NCI-H1417 treated with DMSO at 0.1 percent for 48 hours (cell line): ENCODE measurements at places on chromosomes 7 and 10.

DNA sequence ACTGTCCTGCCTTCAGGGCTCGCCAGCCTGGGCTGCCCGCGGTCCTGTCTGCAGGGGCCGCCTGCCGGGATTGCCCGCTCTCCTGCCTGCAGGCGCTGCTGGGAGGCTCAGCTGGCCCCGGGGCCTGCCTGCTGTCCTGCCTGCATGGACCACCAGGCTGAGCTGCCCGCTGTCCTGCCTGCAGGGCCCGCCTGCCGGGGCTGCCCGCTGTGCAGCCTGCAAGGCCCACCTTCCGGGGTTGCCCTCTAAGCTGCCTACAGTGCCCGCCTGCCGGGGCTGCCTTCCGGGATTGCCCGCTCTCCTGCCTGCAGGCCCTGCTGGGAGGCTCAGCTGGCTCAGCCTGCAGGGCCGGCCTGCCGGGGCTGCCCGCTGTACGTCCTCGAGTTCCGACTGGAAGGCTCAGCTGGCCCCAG, 164.4 kb downstream of the GLRX3 start:
- DNase-seq = no peak

- DNase-seq = no peak
These were observed 128.1 kb upstream of the UNC5B start for GRCh38 chr10:71084061-71084817.

DNA sequence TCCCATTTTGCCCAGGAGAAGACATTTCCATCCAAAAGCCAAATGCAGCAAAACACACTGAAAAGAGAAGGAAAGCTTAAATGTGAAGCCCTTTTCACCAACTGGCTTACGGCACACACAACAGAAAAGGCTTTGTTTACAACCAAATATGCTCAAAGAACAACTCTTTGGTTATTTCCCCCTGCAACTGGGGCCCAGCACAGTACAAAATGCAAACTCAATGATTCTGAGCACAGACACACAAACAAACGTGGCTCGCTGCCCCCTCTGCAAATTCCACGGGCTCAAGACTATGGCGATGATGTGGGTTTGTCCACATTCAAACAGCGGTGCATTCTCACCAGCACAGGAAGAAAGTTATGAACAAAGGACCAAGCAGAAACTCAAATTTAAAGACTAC, 5.3 kb downstream of the CPXM2 start:
- no peak for DNase-seq

DNA sequence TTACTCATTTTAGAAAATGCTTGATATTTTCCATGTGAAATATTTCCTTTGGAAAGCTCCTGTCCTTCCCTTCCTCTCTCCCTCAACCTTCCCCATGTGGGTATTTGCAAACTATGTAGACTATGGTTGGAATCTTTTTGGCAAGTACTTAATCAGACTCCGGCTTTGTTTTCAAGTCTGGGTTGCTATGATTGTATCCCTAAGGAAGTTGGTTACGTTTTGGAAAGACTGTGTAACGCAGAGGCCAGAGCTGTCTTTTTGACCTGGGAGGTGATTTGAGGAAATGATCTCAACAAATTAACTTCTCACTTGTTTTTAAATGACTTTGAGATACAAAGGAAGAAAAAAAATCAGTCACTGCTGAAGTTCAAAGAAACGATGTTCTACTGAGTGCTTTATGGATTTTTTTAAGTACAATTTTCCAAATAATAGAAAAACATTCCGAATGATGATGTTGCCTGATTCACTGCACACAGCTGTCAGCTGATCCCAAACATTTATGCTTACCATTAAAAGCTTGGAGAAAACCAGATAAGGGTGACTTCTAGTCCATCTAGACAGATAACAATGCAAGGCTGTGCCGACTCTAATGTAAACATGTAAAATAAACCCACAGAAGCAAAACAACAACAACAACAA, 145.5 kb upstream of the CELF2 start:
- DNase-seq = no peak

- no peak for DNase-seq
These were observed 70.7 kb upstream of the NPY start for GRCh38 chr7:24213311-24213710.

DNA sequence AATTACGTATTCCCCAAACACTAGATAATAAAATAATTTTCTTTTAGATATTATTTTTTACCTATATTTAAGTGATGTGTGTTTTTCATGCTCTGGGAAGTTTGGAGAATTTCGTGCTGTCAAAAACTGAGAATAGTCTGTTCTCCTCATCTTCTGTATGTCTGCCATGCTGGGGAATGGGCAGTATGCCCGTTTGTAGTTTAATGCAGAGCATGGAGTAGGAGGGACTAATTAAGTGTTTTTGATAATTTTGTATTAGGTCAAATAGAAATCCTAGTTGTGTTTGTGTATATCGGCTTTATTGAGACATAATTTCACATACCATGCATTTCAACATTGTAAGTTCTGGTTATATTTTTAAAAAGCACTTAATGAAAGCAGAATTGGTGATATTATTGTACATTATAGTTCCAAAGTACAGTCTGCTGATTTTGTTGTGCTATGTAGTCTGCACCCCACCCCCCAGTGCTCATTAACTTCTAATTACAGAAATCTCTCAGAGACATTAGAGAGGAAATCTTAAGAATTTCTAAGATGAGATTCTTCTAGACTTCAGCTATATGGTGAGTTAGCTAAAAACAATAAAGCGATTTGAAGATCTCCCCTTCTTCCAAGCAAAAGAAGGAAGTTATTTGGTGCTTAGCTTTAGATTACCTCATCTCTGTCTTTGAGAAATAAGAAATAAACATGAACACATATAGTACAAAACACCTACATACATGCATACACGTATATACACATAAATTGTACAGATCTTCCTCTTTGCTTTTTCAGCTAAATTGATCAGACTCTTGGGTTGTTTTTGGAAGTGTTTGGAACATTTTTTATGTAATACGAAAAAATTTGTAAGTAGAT, 22.2 kb downstream of the ZRANB1 start:
- no peak for DNase-seq

GRCh38 chr10:127399668-127400067, 149.4 kb upstream of the NPS start:
- no peak for DNase-seq

DNA sequence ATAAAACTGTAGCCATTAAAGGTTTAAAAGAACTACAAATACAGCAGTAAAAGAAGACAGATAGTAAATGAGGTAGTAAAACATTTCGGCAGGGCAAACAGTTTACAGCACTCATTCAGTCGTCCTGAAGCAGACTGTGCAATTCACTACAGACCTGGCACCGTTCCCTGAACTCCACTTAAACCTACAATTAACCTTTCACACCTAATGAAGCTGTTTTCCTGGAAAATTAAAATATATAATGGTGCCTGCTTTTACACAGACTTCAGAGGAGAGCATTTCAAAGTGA, 335.3 kb downstream of the GFRA1 start:
- peak; percentile 33 for DNase-seq

GRCh38 chr10:122116331-122116730, 127.4 kb downstream of the TACC2 start:
- no peak for DNase-seq

DNA sequence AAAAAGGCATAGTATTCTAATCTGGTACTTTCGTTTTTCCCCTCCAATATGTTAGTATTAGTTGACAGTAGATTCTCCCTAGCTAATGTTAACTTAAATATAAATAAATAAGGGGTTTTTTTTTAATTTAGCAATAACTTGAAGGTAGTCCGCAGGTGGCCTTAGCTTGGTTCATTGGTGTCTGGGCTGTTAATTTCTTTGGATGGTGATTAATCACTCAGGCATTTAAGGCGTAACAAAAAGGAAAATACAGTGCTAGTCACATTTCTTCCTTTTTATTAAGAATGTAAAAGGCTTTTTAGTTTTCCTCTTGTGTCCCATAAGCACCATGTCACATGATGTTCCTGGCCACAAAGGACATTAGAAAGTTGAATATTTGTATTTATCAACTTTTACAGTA, 161.0 kb upstream of the POT1 start:
- DNase-seq = no peak

DNA sequence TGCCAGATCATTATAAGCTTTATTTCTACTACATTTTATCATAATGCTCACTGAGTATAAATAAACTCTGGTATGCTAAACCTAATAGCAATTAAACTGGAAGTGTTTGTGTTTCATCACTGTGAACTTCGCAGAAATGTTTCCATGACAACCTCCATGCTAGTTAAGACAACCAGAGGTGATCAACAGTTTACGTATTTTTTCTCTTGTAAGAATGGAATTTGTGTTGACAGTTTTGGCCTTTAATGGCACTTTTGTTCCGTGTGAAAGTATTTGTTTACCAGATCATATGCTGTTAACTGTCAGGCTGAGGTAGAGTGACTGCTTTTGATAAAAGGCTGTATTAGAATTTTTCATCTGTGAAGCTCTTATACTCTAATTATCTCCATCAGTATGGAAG, 212.1 kb upstream of the PPP1R3A start:
- no peak for DNase-seq

DNA sequence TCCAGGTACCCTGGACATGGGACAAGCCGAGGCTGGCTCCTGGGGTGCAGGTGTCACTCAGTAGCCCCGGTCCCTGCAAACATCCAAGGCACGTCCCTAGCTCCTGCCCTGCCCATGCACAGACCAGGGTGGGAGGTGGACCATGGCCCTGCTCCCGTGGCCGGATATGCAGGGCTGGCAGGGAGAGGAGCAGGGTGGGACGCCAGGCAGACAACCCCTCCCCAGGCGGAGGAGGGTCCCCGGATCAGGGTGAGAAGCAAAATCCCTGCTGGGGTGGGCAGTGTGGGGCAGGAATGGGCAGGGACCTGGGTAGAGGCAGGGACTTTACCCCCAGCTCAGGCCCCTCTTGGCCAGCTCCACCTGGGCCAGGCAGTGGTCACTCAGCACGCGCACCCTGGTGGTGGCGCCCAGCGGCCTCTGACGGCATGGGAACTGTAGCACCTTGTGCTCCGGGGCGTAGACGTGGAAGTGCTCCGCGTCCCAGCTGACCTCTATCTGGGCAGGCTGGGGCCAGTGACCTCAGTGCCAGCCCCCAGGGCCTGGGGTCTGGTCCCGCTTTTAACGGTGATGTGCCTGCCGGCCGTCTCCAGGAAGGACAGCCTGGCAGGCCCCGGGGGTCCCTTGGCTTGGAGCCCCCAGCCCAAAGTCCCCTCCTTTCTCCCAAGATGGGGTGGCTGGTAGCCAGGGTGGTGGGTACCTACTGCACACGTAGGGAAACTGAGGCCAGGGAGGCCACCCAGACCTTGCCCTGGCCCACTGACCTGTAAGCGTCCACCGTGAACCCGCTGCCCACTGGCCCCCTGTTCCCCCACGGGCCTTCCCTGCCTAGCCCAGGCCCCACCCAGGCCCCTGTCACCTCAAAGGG, 1.2 kb downstream of the GRIFIN start:
- no peak for DNase-seq

DNA sequence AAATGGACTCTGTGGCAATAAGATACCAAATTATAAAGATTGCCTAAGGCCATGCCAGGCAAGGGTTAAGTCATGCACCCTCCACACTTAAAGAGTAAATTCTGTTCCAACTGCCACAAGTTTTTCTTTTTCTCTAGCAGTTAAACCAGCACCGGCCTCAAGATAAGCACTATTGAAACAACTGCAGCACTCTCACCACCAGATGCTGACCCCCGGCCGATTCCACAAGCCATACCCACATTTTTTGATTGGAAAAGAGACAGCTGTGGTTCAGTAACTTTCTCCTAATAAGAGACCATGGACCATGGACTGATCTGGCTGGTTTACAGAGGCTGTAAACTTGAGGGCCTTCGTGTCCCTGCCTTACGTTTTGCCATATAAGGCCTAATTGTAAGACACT, 44.9 kb downstream of the GRM8 start:
- DNase-seq = no peak

DNA sequence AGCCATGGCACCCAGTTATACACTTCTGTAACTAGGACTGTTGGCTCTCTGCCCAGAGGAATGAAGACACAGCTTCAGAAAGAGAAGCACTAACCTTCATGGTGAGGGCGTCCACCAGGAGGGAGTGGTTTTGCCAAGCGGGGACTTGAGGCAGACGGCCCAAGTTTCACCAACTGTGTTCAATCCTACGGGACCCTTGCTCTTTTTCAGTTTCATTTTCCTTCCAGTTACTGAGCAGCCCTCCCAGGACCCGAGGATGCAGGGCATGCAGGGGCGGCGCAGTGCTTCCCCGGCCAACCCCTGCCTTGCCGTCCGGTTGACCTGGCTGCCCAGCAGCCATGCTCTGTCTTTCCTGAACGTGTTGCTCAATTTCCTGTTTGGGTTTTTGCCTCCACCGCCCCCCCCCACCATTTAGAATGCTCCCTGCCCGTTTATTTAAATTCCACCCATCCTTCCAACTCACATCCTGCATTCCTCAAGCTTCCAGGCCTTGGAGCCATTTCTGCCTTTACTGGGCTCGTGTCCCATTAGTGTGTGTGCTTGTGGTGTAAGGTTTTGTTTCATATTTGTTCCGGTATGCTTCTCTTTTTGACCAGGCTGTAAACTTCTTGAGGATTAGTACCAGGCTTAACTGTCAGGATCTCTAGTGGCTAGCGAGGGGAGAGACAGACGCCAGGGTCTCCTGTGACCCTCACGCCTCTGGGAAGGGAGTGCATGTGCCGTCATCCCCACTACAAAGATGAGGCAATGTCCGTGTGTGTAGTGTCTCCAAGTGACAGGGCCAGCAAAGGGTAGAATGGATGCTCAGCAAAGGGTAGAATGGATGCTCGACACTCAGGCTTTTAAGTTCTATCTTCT, 31.6 kb downstream of the IL15RA start:
- DNase-seq = no peak

GRCh38 chr10:82680608-82681007, 805.6 kb downstream of the NRG3 start:
- no peak for DNase-seq

DNA sequence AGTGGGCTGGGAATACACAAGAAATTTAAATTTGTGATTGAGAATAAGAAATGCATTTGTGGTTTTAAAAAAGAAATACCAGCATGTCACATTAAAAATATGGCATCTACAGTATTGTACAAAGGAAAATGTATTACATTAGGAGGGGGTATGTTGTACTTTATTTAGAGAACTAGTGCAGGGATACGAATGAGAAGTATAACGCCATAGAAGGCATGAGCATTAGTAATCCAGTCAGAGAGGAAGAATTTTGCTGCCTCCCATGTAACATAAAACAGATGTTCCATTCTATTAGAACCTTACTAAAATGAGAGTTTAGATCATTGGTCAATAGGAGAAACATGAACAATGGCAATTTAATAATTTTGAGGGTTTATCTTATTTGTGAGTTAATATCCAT, 182.2 kb downstream of the ADK start:
- DNase-seq = no peak

DNA sequence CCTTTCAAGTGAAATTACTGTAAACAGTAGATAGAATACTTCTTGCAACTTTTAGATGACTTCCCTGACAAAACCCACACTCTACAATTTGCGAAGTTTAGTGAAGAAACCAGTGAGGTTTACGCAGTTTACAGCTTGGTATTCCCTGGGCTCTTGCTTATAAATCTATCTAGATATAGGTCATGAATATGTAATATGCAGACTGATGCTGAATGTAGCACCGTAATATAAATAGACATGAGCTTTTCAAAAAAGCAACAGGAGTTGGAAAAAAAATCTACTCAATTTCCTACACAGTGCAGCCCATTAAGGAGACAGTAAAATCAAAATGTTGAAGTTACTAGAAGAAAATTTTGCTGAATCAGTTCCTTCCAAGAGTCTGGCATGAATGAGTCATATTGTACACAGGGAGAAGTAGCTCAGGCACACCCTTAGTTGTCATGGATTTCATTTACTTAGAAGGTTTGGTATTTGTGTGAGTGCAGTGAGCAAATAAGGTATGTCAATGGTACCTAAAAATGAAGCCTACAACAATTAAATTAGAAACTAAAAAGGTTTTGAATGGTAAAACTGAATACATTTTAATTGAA, 67.7 kb upstream of the NEUROD6 start:
- no peak for DNase-seq
